GM12891 (cell line): ENCODE measurements at places on chromosomes 2 and 18.

GRCh38 chr2:128505150-128505490 lies 186.5 kb upstream of the HS6ST1 start:
- no peak for DNase-seq

DNA sequence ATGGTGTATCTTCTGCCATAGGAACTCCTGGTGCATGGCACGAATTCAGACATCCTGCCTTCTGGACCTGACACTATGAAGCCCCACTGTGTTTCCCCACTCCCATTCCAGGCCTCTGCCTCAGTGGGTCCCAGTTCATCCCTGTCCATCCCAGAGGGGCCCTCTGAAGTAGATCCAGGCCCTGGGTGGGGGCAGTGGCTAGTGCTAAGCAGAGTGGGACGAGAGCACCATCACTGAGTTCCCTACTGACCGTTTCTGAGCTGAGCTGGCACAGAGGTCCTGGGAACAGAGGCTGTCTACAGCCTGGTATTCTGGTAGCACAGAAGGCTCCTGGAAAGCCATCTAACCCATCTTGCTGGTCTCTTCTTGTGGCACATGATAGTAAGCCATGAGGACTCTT lies 54.0 kb downstream of the ATOH8 start:
- no peak for DNase-seq

- no peak for DNase-seq
Measured at GRCh38 chr2:215034154-215034553, 104.3 kb downstream of the ABCA12 start.

DNA sequence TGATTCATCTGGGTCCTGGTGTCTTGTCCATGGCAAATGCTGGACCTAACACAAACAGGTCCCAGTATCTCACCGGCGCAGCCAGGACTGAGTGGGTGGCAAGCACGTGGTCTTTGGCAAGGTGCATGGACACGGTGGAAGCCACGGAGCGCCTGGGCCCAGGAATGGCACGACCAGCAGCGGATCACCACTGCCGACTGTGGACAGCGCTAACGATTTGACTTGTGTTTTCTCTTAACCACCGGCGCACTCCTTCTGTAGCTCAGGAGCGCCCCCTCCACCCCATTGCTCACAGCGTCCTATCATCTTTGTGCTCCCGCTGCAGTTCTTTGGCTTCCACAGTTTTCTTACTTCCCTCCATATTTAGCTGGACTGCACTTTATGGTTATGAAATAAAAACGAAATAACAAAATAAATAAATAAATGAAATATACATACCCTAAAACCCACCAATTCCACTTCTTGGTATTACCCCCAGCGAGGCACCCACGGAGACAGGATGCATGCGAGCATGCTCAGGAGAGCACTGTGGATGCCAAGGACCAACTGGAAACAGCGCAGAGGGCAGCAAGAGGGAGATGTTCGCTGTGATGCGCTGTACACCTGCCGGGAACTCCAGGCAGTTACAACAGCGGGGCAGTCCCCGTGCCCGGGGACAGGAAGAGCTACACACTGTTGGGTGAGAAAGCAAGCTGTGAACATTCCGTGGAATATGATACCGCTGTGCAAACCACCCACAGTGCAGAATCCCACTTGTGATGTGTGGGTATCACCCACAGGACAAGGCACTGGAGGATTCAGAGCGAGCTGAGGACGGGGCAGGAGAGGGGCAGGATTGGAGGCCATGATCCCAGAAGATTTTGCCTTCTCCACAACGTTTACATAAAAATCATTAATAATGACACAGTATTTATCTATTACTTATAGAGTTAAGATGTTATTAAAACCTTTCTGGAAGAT lies 7.0 kb upstream of the CIDEA start:
- DNase-seq, result no peak

- DNase-seq, result no peak
Measured at GRCh38 chr2:32516567-32516966, 111.3 kb upstream of the TTC27 start.

- DNase-seq, result no peak
Measured at GRCh38 chr2:201715459-201715858, 17.0 kb upstream of the MPP4 start.

GRCh38 chr2:39008665-39009064 lies 112.2 kb downstream of the SOS1 start:
- DNase-seq, result no peak

DNA sequence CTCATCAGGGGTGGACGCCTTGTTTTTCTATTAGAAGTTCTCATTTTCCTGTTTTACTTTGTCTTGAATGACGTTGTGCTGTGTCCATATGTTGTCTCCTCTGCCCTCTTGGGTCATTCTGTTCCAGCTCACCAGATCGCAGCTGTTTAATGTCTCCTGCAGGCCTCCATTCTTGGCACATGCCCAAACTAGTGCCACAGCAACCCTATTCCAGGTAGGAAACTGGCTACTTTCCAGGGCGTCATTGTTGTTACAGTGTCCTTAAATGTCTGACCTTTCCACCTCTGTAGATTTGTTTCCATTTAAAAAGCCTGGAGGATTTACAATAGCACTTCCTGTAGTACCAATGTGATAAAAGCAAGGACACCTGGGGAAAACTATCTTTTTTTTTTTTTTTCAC lies 500.7 kb downstream of the METTL4 start:
- DNase-seq, result no peak

- DNase-seq, result no peak
Measured at GRCh38 chr2:135960656-135961551, 24.5 kb downstream of the DARS1 start.

- no peak for DNase-seq
Measured at GRCh38 chr2:237725661-237726060, 72.9 kb upstream of the RBM44 start.

GRCh38 chr18:36378205-36378604 lies 80.7 kb downstream of the FHOD3 start:
- no peak for DNase-seq

DNA sequence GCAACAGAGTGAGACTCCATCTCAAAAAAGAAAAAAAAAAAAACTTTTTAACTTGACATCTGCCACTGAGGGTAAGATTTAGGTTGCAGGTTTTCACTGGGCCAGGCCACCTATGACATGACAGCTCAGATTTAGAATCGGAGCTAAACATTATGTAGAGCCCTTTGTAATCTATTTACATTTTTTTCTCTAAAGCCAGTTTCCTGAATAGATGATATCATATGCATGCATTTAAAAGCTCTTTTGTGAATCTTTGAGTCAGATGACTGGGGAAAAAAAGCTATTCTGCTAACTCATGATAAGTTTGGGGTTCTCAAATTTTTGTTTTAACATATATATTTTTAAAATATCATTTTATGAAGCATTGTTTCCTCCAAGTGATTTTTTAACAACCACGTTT lies 21.3 kb downstream of the PRKAG3 start:
- no peak for DNase-seq

DNA sequence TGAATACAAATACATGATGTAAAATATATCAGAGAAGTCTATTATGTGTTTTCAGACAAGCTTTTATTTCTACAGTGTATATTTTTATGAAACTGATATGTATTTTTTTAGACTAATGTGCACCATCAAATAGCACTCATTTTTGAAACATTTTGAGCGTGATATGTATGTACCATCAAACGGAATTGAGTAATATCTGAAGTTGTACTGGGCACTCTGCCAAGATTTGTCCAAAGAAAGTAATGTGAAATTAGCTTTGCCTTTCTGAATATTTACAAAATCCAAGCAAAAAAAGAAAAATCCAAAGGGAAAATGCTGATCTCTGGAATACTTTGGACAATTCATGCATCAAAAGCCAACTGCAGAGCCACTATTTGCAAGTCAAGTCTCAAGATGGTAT lies 972.0 kb downstream of the DPP10 start:
- no peak for DNase-seq

- no peak for DNase-seq
Measured at GRCh38 chr18:77014538-77014937, 118.0 kb downstream of the MBP start.

DNA sequence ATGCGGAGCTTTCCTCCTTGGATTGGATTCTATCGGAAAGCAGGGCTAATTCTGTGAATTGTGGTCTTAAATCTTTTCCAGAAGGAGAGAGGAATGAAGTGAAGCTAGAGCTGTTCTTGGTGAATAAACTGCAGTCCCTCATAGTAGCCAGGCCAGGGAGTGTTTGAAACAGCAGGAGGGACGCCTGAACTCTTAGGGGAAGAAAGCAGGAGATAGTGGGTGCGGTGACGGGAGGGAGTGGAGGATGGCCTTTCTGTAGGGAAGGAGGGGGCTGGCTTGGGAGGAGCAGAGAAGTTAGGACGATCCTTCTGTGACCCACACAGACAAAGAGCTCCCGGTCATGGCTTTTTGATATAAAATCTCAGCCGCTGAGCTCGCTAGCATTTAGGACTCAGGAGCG lies 47.5 kb upstream of the KCNF1 start:
- DNase-seq, result no peak

DNA sequence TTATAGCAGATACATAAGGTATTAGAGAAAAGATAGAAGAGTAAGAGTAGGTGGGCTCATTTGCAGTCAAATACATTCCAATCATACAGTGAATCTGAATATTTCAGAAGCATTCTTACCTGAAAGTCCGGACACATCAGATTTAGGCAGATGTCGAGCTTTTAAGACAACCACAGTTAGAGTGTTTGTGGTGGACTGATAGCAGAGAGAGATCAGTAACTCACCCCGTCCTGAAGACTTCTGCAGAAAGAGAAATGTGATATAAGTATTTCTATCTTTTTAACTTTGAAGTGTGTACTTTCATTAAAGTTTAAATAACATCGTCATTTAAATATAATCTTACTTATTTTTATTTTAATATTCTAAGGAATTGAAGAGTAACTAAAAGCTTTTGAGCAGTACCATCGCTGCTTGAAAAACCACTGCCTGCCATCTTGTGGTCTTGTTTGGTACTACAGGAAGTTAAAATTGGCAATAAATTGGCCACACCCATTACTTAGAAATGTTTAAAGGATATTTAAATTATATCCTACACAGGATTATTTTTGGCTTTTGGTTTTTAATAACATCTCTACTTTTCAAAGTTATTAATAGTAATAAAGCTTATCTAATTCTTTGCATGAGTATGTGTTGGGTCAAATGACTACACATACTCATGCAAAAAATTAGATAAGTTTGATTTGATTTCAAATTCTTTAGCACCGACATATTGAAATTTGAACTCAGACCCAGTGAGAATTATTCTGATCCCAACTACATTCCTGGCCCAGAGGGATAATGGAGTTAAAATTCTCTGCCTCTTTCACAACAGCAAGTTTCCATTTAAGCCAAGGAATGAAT lies 5.5 kb downstream of the SYT4 start:
- no peak for DNase-seq

GRCh38 chr2:30800159-30800558 lies 7.1 kb downstream of the CAPN13 start:
- DNase-seq, result no peak

DNA sequence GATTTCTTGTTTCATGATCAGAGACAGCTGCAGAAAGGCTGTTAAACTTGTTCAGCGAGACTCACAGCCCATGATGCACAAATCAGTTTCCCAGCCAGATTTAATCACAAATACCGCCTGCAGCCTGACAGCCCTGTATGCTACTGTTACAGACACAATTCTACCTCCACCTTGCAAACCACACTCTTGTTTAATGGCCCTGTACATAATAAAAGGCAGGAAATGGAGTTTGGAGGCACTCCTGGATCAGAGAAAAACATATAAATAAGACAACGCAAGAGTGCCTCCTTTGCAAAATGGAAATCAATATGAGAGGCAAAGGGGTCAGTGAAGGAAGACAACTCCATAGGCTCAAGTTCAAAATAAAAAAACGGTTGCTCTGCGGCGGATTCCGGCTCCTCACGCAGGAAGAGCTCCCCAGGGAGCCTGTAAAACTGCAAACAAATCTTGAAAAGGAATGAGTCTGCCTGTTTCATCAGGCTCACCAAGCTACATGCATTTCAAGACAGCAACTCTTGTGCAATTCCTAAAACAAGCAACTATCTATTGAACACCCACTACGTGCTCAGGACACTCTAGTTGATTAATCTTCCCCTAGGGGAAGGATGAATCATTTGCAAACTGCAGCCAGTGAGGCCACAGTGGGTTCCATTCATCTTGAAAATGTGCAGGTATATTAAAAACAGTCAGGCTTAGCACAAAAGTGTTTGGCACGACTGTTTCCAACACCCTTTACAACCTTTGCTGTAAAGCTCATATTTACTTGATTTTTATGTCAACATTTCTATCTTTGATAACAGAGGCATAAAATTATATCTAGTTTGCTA lies 37.5 kb downstream of the TBC1D8 start:
- no peak for DNase-seq

DNA sequence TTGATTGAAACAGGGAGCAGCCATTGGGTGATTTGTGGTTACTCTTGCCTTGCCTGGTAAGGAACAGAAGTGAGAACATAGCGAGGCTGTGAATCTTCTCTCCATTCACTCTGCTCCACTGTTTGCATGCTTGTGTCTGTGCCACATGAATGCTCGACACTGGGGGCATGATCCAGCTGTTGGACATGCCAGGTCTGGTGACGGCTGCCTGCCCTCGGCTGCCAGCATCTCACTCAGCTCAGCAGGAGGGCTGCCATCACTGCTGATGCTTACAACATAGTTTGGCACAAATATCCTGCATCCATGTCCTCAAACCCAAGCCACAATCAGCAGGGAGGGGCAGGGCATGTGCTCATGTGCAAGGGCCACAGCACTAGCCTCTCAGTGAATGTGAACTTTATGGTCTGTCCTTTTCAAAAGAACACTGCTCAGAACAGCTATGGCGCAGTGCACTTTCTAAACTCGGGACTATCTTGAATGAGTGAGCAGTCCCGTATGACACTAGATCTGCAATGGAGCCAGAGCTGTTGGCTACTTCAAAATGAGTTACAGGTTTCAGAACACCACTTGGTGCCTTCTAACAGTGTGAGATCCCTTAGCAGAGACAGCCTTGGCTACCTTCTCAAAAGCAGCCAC lies 126.3 kb downstream of the NRP2 start:
- no peak for DNase-seq

- no peak for DNase-seq
Measured at GRCh38 chr2:184305105-184305504, 293.2 kb upstream of the ZNF804A start.

- DNase-seq, result no peak
Measured at GRCh38 chr18:4391859-4392258, 63.2 kb downstream of the DLGAP1 start.

- no peak for DNase-seq
Measured at GRCh38 chr2:216862628-216863398, 2.9 kb upstream of the TNP1 start.

GRCh38 chr2:105786231-105787230 lies 41.8 kb downstream of the NCK2 start:
- DNase-seq, result no peak

DNA sequence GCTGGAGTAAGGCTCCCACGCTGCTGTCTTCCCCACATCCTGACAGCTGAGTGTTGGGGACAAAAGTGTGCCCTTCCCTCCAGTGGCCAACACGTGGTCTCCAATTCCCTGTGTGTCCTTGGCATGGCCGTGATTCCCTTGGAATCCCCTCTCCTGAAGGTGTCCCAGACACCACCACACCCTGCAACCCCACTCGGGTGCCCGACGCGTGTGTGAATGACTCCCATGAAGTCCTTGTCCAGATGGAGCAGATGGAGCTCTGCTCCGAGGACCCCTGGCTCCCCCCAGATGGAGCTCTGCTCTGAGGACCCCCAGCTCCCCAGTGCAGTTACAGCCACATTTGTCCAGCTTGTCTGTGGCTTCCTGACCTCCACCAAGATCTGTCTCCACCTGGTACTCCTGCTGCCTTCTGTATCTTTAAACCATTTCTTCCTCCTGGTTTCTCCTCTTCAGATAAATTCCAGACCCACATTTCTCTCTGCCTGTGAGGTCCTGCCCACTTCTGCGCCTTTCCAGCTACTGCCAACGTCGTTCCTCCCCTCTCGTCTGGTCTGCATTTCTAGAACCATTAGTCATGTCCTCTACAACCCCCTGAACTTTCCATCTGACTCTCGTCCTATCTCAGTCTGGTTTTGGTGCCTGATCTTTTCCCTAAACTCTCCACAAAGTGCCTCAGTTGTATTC lies 86.8 kb upstream of the PXDN start:
- no peak for DNase-seq
